ENCODE measurements at places on chromosomes 1 and 21.

DNA sequence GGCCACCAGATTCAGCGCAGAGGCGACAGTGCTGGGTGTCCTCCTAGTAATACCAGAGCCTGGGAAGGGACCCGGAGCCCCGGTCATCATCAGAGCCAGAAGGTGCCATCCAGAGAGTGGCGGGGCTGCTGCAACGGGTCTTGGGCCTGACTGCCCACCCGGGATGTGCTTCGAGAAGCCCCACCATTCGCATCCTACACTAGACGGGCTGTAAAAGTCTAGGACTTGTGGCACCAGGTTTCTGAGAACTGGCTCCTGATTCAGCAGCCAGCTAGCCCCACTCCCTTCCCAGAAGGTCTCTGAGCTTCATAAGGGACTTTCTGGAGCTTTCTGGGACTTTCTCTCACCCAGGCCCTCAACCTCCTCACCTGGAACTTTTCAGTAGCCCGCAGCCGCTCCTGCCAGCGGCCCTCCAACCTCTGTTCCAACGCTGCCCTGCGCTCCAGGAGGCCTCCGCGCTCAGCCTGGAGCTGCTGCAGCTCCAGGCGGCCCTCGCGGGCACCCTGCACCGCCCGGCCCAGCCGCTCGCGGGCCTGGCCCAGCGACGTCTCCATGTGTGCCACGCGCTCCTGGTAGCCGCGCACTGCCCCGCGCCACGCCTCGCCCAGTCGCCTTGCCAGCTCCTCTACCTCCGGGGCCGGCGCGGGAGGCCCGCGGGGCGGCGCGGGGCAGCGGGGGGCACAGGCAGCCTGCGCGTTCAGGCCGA lies 940 bp downstream of the NES start:
- DNase-seq, result no peak

DNA sequence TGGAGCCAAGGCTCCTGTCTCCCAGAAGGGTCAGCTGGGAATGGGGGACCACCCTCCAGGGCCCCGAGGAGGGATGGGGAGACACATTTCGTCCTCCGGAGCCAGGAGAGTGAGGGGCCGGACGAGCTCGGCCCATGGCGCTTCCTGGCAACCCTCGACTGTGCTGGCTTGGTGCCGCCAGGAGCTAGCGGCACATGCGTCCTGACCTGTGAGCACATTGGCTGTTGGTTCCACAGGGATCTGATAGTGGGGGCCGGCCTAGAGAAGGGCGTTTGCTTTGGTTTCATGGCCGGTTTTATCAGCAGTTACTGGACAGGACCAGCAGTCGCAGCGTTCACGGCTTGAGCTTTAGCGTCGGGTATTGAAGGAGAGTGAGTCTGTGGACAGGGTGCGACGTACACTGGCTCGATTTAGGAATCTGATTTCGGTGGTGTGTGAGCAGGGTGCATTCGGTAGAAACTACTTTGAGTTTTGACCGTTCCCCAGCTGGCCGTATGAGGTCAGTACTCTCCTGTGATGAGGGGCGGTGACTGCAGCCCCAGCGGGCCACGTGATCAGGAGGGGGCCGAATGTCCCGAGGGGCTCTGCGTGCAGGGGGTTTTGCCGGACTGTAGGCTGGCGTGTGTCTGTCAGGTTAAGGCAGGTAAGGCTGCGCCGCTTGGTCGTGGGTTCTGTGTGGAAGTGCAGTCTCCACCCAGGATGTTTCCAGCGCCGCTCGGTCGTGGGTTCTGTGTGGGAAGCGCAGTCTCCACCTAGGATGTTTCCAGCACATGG lies 18.7 kb downstream of the FAAP20 start:
- DNase-seq, result no peak

GRCh38 chr1:25126562-25126961 lies 105.7 kb downstream of the SYF2 start:
- DNase-seq, result no peak

GRCh38 chr1:152899027-152899426 lies 9.3 kb upstream of the IVL start:
- no peak for DNase-seq

GRCh38 chr1:219415433-219415832 lies 197.5 kb downstream of the ZC3H11B start:
- DNase-seq, result no peak

GRCh38 chr1:88708011-88708410 lies 23.9 kb downstream of the PKN2 start:
- DNase-seq, result no peak

- no peak for DNase-seq
These were observed 97.7 kb downstream of the PGBD5 start for GRCh38 chr1:230328342-230329015.

- DNase-seq, result no peak
These were observed 90.6 kb downstream of the SGIP1 start for GRCh38 chr1:66624412-66625060.

GRCh38 chr1:235950318-235950717 lies 83.6 kb upstream of the LYST start:
- no peak for DNase-seq

- no peak for DNase-seq
These were observed 98.0 kb upstream of the C1orf174 start for GRCh38 chr1:3998086-3998485.

- DNase-seq, result peak; percentile 61
These were observed at the start of gene ARHGAP30 for GRCh38 chr1:161069731-161070270. TSS of gene ARHGAP30 (minus strand) at chr1:161069891. CDS start at chr1:161069624, 267 bp downstream.

- no peak for DNase-seq
These were observed 11.4 kb downstream of the FLG2 start for GRCh38 chr1:152348447-152348846.

GRCh38 chr1:70041317-70042045 lies 163.9 kb downstream of the LRRC40 start:
- no peak for DNase-seq

DNA sequence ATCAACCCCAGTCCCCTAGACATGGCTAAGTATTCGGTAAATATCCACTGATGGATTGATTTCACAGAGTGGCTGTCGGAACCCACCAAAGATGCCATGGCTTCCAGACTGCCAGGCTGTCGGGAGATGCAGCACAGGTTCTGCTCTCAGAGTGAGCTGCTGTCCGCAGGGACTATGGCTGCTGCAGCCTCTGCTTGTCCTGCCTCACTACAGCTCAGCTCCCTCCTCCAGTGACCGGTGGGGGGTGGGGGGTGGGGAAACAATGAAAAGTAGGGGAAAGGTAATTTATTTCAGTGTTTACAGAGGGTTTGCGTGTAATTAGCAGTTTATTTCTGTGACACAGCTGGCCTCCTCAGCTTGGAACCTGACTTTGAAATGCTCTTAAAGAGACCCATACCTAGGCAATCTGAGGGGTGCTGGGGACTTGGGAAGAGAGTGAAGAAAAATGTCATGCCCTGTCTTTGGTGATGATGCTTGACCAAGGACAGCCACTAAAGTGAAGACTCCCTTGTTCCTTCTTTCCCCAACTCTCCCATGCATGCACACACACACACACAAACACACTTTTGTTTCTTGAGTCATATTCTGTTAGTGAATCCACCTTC lies 109.0 kb downstream of the CACNA1E start:
- no peak for DNase-seq

- DNase-seq, result no peak
These were observed 1183.2 kb upstream of the B3GALT2 start for GRCh38 chr1:194369622-194370021.

DNA sequence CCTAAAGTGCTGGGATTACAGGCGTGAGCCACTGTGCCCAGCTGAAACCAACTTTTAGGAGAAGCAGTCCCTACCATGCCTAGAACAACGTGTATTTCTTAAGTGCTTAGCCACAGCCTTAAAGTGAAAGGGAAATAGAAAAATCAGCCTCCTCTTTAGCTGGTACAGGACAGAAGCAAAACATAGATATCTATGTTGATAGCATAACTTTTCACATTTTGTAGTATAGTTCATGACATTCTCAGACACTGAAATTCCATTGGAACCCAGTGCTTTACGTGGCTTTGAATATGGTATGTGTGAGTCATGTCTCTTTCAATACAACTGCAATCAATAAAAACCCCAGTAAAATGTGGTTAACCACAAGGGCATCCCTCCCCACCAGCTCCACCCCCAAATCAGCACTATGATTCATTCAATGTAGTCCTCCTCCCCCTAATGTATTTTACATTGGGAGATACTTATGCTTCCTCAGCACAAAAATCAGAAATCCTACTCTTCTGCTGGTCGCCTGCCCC lies 32.1 kb downstream of the TGFB2 start:
- peak; percentile 53 for DNase-seq

DNA sequence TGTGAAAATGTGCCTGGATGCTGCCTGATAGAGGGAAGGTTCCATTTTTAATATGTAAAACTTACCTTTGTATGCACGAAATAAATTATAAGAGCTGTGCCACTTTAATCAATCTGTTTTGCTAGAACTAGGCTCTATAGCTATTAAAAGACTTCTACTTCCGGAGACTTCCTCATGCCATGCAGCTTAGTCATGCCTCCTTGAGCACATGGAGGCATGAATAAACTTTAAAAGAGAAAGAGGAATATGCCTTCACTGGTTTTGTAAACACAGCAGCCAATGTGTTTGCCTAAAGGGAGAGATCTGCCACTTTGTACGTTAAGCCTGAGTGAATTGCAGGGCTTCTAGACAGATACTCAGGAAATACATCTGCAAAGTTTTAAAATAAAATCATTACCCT lies 604.6 kb downstream of the LRRIQ3 start:
- DNase-seq, result no peak

DNA sequence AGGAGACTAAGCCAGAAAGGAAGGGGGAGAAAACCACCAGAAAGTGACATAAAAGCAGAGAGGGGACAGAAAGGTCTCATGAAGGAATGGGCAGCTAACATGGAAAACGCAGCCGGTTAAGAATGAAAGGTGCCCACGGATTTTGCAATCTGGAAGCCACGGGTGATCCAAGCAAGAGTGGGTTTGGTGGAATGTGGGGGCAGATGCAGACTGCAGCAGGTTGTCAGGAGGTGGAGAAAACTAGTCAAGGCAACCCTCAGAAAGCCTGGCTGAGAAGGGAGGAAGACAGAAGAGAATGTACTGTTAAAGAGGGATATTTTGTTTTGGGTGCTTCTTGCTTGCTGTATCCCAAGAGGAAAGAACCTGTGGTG lies 12.6 kb upstream of the SMIM12 start:
- DNase-seq, result no peak

GRCh38 chr1:185166106-185166505 lies 9.1 kb downstream of the SWT1 start:
- DNase-seq, result no peak

Measured in activated CD4-positive, alpha-beta T cell treated with anti-CD3 and anti-CD28 coated beads for 24 hours (primary cell).